ENCODE measurements at places on chromosomes 6 and 20. TPM values are rescaled to one million over a fixed set of nuclear protein-coding genes. Genes with fewer than 3 reads are reported as not detected.

DNA sequence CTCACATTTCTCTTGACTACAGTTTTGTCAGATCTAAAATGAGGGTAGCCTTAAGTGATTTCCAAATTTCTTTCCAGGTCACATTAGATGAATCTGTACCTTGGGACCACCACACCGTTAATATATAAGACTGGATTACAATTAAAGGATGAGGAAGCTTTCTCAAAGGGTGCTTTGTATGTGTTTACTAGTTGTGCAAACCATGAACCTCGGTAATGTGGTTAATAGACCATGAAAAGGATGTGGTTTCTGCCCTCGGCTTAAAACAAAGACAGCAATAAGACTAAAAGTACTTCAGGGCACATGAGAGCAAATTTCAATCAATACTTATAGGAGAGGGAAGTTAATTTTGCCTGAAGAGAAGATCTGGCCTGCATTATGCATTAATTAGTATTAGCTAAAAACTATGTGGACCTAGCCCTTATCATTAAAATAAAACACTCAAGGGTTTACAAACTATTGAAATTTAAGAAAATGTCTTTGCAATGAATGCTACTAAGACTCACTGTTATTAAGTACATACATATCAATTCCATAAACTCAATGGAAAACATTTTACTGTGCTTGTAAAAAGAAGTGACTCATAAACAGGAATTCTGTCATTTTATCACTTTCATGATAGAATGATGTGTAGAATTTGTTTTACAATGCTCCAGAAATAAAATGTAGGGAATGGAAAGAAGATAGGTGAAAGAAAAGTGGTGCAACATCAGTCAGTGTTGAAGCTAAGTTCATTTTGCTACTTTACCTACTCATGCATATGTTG lies 936 bp upstream of the TMX4 start:
- DNase-seq = no peak

- no peak for DNase-seq
These were observed 168.4 kb downstream of the OR2B2 start for GRCh38 chr6:27743787-27744186.

PLA2G7 gene
- total RNA-seq = 38.8 TPM

NHLRC1 gene
- 2.3 TPM for total RNA-seq

HLA-DRA gene
- 1,444 TPM for total RNA-seq

COL9A3 gene
- 1.1 TPM for total RNA-seq
